ENCODE measurements at places on chromosomes 12 and 14.

DNA sequence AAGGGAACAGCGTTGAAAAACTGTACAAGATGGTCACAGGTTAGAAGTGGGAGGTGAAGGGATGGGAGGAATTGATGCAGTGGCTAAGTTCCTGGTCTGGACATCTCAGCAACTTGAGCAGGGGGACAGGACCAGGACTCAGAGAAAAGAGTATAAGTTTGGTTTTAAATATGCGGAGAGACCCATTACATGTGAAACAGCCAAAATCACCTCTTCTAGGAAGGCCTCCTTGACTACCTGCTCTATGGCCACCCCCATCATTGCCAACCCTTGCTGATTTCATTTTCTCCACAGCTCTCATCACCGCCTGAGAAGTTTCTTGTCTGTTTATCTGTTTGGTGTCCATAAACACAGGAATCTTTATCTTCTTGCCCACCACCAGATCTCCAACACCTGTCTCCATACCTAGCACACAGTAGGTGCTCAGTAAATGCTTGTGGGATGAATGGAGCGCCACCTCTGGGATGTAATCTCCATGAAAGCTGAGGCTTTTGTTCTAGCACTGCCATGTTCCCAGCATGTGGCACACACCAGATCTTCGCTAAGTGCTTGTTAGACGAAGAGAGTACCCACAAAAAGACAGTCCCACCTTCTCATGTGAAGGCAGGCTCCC lies 11.2 kb upstream of the PHETA1 start:
- DNase-seq: no peak

- DNase-seq: no peak
Observed at GRCh38 chr12:21571046-21571445, 33.6 kb downstream of the GYS2 start.

DNA sequence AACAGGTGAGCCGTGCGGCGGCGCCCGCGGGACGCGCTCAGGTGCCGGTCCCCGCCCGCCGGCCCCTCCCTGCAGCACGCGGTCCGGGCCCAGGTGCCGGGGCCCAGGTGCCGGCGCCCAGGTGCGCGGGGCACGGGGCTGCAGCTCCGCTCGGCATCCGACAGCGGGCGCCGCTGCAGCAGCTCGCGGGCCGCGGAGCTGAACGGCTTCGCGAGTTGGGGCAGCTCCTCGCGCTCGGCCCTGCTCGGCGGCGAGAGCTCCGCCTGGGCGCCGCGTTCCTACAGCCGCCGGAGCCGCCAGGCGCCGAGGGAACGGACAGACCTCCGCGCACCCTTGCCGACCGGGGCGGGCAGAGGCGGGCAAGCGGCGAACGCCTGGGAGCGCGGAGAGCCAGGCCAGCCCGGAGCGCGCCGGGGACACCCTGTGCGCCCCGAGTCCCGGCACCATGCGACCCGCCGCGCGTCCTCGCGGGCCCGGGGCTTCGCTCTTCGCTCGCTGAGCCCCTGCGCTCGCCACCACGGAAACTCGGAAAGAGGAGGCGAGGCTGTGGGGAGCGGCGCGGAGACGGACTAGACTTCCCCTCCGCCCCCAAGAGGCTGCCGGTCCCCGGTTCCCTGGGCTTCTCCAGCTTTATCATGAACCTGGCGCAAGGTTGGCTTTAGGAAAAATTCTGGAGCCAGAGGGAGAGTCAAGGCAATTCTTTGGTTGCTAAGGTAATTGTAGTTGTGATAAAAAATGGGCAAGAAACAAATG lies at the start of gene RGS6:
TSS of gene RGS6 (plus strand) at position 201 of the 753 bp plus-strand sequence.
- DNase-seq: no peak

- no peak for DNase-seq
Observed at GRCh38 chr12:57124261-57124877, 3.9 kb upstream of the LRP1 start.

GRCh38 chr14:20383636-20384035 lies 29.7 kb downstream of the TEP1 start:
- no peak for DNase-seq

GRCh38 chr14:20690848-20691640 lies 2.5 kb downstream of the ANG start:
- DNase-seq: no peak

DNA sequence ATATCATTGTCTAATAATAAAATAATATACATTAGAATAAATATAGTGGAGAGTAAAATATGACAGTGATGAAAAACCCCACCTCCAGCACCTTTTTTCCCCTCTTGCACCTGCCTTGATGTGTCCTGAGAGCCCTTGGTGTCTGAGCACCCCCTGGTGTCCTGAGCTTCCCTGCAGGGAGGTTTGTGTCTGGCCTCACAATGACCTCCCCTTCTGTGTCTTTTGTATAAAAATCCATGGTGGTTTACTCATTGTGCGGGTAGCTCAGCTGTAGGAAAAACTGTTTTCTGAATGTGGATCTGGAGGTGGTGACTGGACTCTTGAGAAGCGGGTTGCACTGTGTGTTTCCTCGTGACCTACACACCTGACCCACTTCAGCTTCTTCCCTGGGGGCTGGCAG lies 636.9 kb downstream of the TMEM121 start:
- no peak for DNase-seq

- DNase-seq: no peak
Observed at GRCh38 chr12:89087149-89087825, 265.0 kb downstream of the DUSP6 start.

GRCh38 chr12:53340398-53340797 lies 4.2 kb upstream of the SP7 start:
- no peak for DNase-seq
